ENCODE measurements at places on chromosomes 4 and X.
A peak's percentile ranks its signal among the peaks of the same experiment; 100 is the strongest.

DNA sequence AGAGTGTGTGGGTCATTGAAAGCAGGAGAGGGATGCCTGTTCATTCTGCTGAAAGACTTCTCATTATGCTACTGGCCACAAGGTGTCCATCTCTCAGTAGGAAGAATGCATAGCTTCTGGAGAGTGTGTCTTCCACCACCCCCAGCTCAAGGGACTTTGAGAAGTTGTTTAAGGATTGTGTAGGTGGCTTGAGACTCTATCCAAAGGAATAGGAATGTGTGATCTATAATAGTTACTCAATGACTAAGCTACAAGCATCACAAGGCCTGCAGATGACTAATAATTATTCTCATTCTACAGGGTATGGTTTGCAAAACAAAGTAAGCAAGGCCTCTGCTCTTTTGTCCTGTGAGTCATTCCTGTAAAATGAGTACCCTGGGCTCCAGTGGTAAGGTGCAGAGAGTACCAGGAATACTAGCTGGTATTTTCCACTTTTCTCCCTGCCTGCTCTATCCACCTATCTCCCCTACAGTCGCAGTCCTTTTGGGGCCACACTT, 279.8 kb upstream of the BOD1L1 start:
- DNase-seq, result no peak

DNA sequence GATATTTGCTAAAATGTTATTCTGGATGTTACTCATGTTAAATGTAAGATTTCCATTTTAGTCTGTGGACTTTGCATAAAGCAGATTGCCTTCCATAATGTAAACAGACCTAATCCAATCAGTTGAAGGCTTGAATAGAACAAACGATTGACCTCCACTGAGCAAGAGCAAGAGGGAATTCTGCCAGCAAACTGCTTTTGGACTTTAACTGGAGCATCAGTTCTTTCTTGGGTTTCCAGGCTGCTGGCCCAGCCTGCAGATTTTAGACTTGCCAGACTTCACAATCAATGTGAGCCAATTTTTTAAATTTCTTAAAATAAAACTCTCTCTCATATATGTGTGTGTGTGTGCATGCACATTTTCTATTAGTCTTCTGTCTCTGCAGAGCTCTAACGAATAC, 1248.8 kb downstream of the ADGRL3 start:
- no peak for DNase-seq

DNA sequence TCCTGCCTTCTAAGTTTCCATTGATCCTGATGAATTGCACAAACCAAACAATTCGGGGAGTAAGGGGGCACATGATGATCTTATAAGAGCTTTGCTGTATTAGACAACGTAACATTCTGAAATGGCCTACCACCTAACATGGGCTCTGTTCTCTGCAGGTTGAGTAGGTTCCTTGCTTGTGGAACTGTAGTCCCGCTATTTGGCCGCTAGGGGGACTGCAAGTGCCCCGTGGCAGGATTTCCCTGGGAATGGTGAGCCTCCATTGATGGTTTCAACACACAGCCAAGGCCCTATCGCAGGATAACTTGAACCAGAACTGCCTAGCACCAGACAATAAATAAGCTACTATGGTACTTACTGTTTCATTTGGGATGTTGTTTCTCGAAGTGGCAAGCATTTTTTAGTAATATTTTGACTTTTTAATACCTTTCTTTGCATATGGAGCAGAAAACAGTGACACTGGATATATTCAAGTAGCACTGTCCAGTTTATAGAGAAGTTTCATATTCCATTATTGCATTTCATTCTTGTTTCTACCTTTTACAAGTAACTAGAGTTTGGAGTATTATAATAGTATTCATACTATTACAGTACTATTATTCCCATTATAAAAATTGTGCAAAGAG, 11.9 kb downstream of the AR start:
- DNase-seq, result no peak

GRCh38 chrX:15825936-15826335, 28.7 kb downstream of the AP1S2 start:
- no peak for DNase-seq

- DNase-seq, result no peak
These were observed 300.7 kb upstream of the BOD1L1 start for GRCh38 chr4:13928214-13928613.

GRCh38 chrX:109281483-109282275, 200.2 kb downstream of the GUCY2F start:
- DNase-seq, result no peak

- DNase-seq, result no peak
These were observed 110.4 kb upstream of the EDNRA start for GRCh38 chr4:147370473-147370872.

GRCh38 chrX:108811891-108812290, 75.5 kb upstream of the IRS4 start:
- DNase-seq, result no peak

- peak; percentile 46 for DNase-seq
These were observed 280.5 kb downstream of the FBXW7 start for GRCh38 chr4:152255437-152255836.

DNA sequence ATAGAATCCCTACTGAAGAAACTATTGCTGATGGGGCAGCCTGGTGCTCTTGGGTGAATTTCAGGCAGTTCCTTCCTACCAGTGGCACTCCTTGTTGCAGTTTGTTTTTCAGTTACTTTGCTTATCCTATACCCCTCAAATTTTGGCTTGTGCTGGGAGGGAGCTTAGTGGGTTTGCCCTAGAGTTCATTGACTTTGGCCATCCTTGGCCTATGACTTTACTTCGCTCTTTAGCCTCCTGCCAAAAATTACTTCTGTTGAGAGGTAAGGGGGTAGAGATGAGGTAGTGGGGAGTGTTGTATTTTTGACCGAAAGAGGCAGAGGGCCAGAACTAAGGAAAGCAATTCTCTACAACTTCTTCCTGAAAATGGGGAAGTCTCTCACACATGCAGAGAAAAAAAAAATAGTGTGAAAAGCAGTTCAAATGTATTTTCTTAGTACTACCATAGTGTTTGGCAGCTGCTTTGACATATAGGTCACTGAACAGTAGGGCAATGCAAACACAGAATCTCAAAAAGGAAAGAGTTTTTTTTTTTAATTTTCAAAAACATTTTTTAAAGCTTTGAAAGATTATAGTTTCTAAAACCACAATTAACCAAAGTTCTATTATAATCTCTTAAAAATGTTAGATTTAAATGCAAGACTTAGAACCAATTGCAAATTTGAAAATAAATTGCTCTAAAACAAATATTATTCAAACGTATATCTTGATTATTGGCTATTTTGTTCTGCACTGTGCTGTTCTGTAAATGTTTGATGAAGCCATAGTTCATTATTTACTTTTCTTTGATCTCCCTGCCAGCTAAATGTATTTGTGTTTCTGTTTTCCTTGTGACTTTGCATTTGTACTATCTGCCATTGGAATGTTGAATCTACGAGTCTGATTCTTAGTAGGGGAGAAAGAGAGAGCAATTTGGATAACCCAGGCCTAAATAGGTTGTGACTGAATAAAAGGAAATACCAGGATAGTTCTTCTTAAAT, 73.6 kb downstream of the DCK start:
- no peak for DNase-seq

GRCh38 chr4:110823251-110823650, 200.4 kb upstream of the PITX2 start:
- no peak for DNase-seq

GRCh38 chrX:104098919-104099318, 13.4 kb upstream of the ZCCHC18 start:
- DNase-seq, result no peak

GRCh38 chrX:71998836-71999509, 88.3 kb downstream of the NHSL2 start:
- peak; percentile 8 for DNase-seq

- DNase-seq, result no peak
These were observed 356.0 kb upstream of the RASGEF1B start for GRCh38 chr4:81827577-81828202.

DNA sequence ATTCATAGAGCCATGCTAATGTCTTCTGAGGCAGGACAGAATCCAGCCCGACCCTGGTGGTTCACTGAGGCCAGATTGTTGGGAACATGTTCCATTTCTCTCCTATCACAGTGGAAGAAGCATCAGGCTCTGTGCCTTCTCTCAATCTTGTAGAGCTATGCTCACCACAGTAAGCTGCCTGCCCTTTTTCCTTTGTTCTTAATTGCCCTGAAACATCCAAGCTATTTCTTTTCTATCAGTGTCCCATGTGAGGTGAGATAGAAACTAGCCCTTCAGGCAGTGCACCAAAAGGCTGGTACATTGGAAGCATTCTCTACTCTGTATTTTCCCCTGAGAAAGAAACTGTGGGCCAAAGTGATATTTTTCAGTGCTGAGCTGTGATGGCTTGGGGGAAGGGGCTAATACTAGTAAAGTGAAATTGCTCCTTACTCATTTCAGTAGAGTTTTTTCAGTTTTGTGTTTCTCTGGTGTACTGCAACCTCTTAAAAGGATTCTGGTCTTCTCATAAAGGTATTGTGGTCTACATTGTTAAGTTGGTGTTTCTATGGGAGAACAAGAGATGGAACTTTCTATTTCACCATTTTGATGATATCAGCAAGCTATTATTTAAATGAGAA, 611.2 kb downstream of the RPA4 start:
- no peak for DNase-seq

DNA sequence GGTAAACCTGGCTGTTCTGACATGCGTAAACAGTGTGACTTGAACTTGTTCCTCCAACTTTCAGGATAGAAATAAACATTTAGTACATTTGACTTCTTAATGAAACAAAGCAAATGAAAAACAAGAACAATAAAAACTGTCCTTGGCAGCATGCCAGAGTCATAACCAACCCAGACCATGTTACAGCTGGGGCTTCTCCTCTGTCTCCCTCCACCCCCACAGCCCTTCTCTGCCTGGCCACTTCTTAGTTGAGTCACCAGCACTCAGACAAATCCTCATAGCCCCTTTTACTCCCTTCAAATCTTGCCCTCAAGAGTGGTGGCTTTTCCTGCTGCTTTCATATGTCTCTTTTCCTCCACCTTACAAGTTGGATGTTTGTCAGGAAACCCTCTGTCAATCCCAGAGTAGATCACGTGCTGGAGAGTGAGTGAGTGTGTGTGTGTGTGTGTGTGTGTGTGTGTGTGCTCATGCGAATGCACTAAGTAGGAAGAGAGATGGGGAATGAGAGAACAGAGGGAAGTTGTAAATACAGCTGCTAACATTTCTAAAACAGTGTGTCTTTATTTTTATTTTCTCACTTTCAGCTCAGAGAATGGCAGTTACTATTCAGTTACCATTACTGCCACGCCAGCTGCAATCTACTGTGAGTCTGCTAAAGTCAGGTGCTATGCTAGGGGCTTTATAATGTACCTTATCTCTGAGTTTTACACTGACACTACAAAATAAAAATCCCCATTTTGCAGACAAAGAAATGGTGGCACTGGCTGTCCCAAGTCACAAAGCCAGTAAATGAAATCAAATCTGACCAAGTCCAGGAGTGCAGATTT, 15.0 kb downstream of the SCARB2 start:
- no peak for DNase-seq

- DNase-seq, result no peak
These were observed at the start of gene GLRA2 for GRCh38 chrX:14529290-14529989. GLRA2 (plus strand) TSS chrX:14529536; CDS start chrX:14530058, 522 bp downstream.

DNA sequence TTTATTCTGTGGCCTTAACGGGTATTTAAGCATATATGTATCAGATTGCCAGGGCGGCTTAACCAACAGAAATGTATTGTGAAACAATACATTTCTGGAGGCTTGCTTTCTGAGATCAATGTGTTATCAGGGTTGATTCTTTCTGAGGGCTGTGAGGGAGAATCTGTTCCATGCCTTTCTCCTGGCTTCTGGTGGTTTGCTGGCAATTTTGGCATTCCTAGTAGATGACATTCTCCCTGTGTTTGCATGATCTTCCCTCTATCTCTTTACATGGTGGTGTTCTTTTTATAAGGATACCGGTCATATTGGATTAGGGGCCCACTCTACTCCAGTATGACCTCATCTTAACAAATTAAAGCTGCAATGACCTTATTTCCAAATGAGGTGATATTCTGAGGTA, 16.9 kb upstream of the CEP135 start:
- no peak for DNase-seq

GRCh38 chrX:70432936-70433847, 10.1 kb downstream of the GDPD2 start:
- no peak for DNase-seq

DNA sequence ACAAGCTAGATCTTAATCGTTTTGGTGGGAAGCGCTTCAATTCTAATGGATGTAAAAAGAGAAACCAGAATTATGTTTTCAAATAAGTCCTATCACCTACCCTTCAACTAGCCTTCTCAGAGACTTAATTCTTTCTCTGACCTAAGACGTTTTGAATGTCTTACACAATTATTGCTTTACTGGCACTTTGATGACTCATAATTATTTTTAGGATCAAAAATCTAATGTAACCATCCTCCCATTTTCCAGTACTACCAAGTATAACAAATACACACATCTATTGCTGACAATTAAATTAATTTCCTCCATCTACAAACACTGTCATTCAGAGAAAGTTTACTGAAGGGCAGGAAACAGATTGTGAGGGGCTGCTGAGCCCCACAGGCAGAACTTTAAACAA, 108.6 kb downstream of the PPP3CA start:
- DNase-seq, result no peak

DNA sequence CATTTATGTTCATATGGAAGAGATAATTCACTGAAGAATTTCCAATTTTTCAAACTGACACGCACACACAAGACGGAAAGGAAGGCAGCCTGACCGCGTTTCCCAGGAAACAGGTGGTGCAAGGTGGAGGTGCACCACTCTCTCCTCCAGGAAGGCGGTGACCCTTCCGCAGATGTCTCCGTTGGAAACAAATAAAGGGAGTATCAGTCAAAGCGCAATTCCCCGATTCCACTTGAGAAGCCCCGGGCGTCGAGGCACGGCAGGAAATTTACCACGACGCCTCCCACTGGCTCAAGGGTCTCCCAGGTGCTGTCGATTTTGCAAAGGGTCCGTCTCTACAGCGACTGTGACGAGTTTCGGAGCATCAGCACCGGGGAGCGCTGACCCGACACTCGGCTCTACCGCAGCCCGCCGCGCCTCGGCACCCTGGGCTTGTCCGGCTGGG, 770 bp upstream of the TIGD2 start:
- no peak for DNase-seq

DNA sequence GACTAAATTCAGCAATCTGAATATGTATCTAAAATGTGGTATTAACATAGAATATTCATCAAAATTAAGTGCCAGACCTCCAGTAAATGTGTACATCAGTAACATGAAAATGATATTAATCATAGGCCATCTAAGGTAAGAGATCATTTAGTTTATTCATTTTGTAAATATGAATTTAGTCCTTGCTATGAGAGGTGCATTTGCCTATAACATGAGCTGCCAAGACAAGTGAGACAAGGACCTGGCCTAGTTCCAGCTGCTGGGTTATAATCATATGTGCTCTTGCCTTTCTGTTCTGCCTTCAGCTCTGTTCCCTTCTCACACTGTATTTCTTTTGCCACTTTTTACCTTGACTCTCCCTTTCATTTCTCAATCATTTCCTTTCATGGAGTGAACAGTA, 160.0 kb downstream of the STIM2 start:
- no peak for DNase-seq

- DNase-seq, result no peak
These were observed 330.5 kb upstream of the AADAT start for GRCh38 chr4:170420255-170420693.

GRCh38 chrX:143306991-143307937, 210.0 kb downstream of the SPANXN3 start:
- no peak for DNase-seq

GRCh38 chr4:94791701-94792100, 33.9 kb downstream of the BMPR1B start:
- DNase-seq, result no peak
